ENCODE measurements at places on chromosomes 12 and 14.

- DNase-seq, result no peak
Measured at GRCh38 chr14:64363265-64363846, 24.8 kb upstream of the MTHFD1 start.

- no peak for DNase-seq
Measured at GRCh38 chr14:53055003-53055402, 98.1 kb downstream of the DDHD1 start.

DNA sequence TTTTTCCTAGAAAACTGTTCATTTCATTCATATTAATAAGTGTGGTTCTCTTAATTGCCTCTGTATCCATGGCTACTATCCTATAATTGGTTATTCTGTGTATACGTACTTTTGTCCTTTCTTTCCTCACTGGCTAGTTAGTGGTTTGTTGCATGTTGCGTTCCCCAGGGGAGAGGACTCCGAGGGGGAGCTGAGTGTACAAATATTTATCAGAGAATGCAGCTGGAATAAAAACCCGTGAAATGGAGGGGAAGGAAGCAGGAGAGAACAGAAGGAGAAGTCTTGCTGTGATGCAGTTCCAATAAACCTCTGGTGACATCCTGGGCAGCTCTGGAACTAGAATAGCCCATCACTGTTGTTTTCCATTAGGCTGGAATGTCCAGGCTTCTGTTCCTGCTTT is 117.1 kb upstream of the RGS6 start:
- DNase-seq, result no peak

DNA sequence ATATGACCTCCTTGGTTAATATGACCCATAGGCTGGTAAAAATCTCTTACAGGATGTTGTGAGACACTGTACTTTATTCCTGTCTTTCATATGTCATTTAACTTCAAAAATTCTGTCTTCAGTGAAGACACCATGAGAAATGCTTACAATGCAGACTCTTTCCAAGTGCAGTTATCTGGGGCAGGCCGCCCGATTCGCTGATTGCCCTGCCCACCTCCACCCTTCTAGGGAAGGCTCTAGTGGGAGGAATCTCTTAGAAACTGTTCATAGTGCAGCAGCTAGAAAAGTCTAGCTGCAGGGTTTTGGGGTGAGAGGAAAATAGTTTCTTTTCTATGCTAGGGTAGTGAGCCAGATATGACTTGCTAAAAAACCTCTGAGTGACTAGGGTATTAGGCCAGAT is 15.0 kb upstream of the CIPC start:
- no peak for DNase-seq

- no peak for DNase-seq
Measured at GRCh38 chr12:39392154-39392925, 50.6 kb downstream of the KIF21A start.

DNA sequence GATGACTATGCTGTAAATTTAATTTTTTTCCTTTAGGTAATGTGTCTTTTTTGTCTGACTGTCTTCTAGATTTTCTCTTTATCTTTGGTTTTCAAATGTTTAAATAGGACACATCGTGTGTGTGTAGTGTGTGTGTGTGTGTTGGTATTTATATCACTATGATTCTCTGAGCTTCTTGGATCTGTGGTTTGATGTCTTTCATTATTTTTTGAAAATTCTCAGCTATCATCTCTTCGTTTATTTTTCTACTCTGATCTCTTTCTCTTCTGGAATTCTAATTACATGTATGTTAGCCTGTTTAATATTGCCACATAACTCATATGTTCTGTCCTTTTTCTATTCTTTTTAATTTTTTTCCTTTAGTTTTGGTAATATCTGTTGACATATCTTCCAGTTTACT is 73.5 kb upstream of the OR10AD1 start:
- DNase-seq, result no peak

GRCh38 chr14:21467616-21468015 is 9.1 kb downstream of the RAB2B start:
- DNase-seq, result no peak
